Head of caudate nucleus (tissue), 42 donors: ENCODE measurements at places on chromosomes 5 and 9.

DNA sequence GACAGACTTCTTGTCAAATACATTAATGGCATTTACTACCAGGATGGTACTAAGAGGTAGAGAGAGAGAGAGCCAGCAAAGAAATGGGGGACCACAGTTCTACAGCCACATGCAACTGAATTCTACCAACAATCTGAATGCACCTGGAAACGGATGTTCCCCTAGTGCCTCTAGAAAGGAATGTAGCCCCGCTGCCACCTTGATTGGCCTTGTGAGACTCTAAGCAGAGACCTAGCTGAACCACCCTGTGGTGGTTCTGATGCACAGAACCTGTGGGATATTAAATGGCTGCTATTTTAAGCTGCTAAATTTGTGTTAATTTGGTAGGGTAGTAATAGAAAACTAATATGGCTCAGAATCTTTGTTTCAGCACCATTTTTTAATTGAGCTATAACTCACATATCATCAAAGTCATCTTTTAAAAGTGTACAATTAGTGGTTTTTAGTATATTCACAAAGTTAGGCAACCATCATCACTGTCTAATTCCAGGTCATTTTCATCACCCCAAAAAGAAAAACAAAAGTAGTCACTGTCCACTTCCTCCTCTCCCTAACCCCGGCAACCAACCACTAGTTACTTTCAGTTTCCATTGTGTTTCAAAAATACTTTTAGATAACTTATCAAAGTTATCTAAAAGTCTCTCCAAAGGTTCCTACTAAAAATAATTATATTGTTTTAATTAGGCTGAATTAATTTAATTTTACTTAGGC is 51.7 kb downstream of the CPLANE1 start:
- DNase-seq: no peak

- no peak for DNase-seq
Observed at GRCh38 chr5:9786380-9787360, 156.5 kb upstream of the TAS2R1 start.

DNA sequence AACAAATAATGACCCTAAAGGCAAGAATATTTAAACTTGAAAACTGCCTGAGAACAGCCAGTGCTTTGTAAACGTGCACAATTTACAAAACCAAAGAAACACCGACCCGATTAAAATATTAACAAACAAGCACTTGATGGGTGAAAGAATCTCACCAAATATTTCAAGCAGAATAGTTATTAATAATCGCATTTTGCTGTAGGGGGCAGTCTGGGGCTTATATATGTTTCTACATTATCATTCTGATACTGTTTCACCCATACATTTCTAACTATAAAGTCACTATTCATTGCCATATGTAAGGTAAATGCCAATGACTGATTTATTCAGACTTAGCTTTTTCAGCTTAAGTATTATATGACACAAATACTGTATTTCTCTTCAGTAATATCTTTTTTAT is 37.7 kb downstream of the UBAP2 start:
- no peak for DNase-seq

DNA sequence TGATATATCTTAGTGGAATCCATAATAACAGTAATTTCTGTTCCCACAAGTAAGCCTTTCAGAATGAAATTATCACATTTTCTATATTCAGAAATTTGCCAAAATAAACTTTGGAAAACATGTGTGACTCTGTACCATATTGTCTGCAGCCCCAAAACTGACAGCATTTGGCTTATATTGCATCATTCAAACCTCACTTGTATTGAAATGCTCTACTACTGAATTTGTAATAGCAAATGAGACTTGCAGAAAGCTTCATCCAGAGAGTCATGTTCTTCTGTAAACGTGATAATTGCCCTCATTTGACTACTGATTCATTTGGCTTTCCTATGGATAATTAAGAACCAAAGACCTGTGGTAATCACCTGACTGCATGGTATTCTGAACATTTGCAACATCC is 1249.5 kb upstream of the CDH18 start:
- DNase-seq: no peak

DNA sequence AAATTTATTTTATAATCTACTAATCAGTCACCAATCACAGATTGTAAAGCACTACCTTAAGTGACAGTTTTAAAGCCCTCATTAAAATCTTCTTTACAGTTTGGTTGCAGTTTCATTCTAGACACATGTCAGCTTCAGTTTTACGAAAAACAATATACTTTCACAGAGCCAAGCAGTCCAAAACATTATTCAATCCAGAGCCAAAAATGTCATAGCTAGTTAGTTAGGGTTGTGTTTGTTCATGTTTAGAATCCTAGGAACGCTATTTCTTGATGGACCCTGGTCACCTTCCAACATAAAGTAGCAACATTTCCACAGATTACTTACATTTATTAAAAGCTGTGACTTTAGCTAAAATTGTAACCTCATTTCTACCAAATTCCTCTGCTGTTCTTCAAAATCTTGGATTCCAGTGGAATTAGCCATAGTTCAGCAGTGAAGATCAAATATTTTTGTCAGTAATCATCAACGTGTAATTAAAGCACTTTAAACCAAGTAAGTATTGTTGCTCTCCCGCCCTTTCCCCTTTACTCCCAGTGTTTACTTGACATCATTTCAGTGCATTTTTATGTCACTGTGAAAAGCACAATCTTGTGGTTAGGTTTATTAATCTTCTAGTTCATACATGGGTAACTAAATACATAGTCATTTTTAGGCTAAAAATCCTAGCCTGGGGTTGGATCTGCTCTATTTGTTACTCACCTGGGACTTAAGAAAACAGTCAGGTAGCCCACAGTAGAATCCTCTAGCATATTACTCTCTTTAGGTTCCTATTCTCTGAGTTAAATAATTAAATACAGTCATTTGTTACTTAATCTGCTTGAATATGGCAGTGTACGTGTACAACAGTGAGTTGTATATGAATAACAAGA is 74.3 kb downstream of the NIPBL start:
- DNase-seq: no peak

GRCh38 chr5:87722286-87722685 is 309.6 kb upstream of the CCNH start:
- DNase-seq: no peak

DNA sequence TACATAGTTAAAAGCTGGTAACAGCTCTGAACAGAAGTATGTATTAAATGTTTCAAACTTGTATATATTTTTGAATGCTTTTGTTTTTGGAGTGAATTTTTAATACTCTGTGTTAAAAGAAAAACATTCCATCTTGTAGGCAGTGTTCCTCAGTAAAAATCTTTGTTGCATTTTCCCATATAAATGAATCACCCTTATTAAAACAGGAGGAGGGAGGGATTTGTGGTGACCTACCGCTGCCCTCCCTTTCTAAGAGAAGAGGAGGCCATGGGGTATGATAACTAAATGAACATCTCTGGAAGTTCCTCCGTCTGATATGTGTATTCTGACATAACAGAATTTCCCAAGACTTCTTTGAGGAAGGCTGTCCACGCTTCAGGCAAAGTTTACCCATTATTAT is 53.4 kb downstream of the INIP start:
- DNase-seq: no peak
